Stimulated activated CD4-positive, alpha-beta T cell treated with anti-CD3 and anti-CD28 coated beads, Interleukin-2, amount 100 ng/mL, for 24 hours (primary cell): ENCODE measurements at places on chromosomes 5 and 9.

DNA sequence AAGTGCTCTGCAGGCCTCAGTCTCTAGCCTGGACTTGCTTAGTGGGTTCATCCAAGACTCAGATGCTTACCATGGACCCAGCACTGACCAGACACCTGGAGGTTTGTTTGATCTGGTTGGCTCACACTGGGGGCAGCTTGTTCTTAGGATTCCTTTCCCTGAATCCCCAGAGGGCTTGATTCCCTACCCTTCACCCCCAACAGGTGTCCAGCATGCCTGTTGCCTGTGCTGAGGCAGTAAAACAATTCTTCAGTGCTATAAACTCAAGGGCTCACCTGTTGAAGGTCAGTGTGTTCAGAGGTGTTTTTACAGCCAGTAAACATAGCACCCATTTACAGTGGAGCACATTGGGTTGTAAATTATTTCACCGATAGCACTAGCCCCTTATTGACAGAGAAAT, 123.8 kb upstream of the KLF4 start:
- DNase-seq: no peak

DNA sequence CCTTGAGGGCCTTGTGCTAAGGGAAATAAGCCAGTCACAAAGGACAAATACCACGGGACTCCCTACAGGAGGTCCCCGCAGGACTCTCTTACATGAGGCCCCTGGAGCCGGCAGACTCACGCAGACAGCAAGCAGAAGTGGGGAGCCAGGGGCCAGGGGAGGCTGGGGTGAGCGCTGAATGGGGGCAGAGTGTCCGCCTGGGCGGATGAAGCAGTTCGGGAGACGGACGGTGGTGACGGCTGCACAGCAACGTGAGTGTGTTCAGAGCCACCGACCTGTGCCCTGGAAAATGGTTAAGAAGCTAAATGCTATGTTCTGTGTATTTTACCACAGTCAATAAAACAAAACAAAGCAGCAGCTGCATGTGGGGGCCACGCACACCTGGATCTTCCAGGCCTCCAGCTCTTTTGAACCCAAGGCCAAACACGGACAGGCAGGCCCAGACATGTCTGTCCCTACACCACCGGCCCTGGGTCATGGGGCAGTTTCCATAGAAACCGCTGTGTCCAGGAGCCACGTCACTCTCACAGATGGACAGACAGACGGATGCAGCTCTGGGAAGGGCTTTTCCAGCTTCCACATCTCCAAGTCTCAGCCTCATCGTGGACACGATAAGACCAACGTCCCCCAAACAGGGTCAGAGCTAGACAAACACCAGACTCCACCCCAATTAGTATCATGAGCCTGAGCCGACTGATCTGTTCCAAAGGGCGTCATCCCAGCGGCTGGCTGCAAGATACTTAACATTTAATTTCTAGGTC, 103.9 kb downstream of the VAV2 start:
- DNase-seq: no peak

GRCh38 chr9:123069010-123069481, 35.6 kb downstream of the GPR21 start:
- no peak for DNase-seq

DNA sequence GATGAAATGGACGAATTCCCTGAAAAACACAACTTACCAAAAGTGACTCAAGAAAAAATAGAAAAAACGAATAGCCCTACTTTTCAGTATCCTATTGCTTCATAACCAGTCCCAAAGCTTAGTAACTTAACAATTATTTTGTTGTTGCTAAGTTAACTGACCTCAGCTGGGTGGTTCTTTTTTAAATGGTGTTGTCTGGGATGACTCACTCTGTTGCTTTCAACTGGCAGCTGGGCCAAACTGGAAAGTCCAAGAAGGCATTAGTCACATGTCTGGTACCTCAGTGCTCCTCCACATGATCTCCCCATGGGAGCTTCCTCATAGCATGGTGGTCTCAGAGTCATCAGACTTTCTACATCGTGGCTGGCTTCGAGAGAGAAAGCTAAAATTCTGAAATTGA, 47.8 kb upstream of the ADAMTS2 start:
- no peak for DNase-seq

DNA sequence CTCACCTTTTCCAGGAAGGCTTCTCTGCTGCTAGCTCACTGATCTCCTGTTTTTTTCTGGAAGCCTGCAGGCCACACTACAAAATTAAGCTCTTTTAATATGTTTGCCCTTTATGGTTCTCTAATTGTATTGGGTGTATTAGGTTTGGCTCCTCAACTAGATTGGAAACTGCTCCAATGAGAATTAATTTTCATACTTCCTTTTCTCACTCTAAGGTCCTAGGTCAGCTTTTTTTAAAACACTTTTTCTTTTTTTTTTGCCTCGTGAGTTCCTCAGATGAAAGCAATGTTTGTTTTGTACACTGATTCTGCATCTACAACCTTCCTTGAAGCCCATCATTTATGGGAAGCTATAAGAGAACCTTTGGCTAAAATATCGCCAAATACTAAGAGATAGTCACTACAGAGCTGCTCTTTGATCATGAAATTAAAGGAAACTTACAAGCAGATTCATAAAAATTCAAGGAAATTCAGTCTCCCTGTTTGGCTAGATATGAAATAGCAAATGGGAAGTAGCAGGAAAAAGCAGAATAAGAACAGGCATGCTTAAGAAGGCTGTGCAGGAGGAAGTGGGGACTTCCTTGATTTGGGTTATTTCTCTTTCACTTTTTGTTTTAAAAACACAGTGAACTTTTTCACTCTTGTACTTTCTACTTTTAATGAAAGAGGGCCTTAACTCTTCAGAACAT, 55.2 kb upstream of the FYB1 start:
- DNase-seq: no peak

- no peak for DNase-seq
Observed at GRCh38 chr5:43514471-43514815, 505 bp downstream of the C5orf34 start.

DNA sequence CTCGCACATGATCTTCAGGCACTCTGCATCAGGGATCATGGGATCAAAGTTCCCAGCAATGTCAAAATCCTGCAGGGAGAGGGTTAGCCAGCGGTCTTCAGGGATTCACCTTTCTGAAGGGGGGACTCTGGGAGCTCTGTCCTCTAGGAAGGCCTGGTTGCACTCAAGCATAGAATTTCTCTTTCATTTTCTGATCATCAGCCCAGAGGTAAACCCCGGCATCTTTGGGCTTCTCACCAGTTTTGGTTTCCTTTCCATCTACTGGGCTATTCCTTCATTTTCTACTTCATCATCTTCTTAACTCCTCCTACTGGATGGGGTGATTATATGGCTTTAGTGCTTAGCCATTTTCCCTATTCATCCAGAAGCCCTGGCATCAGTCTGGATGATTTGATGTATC, 4.6 kb upstream of the DND1 start:
- DNase-seq: no peak

- DNase-seq: no peak
Observed at GRCh38 chr5:148967783-148968182, 95.1 kb downstream of the SH3TC2 start.

DNA sequence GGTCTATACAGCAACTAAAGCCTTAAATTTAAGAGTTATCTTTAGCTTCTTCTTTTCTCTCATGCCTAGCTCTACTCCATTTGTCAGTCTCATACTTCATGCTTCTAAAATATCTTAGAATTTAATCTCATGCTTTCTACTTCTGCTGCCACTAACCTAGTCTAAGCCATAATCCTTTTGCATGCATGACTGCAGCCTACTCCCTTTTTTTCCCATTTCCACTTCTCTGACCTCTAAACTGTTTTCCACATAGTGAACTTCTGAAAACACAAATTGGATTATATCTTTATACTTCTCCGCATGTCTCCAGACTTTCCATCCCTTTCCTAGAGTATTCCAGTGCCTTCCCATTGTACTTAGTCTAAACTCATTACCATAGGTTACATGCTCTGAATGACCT, 193.0 kb downstream of the XRCC4 start:
- DNase-seq: no peak

DNA sequence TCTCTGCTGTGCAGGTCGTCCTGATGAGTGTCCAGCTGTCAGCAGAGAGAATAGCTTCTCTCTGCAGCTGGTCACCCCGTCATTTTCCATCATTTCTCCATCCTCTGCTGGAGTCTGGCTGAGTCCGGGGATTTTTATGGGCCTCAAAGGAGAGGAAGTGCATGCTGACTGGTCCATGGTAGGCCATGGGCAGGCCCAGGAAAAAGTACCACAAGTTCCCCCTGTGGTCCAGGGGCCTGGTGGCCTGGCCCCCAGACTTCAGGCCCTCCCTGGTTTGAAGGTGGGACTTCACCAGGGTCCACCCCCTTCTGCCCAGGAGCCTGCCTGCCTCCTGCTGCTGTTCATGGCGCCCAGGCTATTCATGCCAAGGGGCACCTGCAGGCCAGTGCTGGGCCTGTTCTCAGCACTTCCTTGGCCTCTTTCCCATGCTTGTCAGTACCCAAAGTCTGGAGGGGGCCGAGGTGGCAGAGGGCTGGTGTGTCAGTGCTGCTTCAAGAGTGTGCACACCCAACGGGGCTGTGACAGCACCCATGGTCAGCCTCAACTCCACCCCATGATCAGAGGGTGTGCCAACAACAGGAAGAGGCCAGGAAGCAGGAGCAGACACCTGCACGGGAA, 7.3 kb upstream of the MTMR12 start:
- DNase-seq: no peak

- DNase-seq: no peak
Observed at GRCh38 chr9:6197330-6197729, 18.3 kb upstream of the IL33 start.

- no peak for DNase-seq
Observed at GRCh38 chr9:121855476-121855875, 204.0 kb downstream of the DAB2IP start.

DNA sequence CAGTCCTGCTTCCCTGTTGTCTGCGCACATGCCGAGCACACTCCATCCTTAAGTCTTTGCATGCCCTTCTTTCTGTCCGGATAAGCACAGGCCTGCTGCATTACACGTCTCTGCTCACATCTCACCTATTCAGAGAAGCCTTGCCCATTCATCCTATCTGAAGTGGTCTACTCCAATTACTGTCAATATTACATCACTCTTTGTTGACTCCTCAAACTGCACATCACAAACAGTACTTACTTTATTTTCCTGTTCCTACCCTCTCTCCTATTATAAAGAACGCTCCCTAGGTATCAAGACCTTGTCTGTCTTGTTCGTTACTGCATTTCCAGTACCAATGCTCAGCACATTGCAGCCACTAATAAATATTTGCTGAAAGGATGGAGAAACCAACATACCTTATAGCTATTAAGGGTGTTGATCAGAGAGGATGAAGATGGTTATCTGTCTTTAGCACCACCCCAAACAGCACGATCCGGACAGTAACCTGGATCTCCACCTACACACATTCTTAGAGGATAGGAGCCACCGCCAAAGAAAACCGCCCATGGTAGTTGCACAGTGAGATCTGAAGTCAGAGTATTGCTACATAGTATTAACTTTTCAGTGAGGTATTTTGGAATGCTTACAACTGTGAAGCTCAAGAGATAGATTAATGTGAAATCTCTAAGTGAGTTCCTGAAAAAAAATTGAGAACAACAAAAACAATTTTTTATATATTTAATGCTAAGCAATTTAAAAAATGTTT, 1.6 kb upstream of the PRRC1 start:
- no peak for DNase-seq
